Fibroblast of lung (primary cell): ENCODE measurements at places on chromosomes 2 and 18. TPM values are rescaled to one million over a fixed set of nuclear protein-coding genes. Genes with fewer than 3 reads are reported as not detected.

GRCh38 chr2:179857236-179857635 lies 4.2 kb downstream of the ZNF385B start:
- no peaks in the 10 kb centered on the region for H3K36me3 ChIP-seq
- H3K4me3 ChIP-seq: no peak overlapping the region
- H3K27ac ChIP-seq: no peak overlapping the region
- DNase-seq: no peak
- H3K27me3 ChIP-seq: peaks cover 14% of the 10 kb centered on the region
- no peaks in the 10 kb centered on the region for H3K4me1 ChIP-seq

- no peak overlapping the region for H3K27ac ChIP-seq
- H3K4me3 ChIP-seq: no peak overlapping the region
- no peak for DNase-seq
- no peaks in the 10 kb centered on the region for H3K27me3 ChIP-seq
These were observed 54.8 kb downstream of the AP1S3 start for GRCh38 chr2:223782629-223783028.

Gene NRP2
- total RNA-seq: 22.9 and 28.7 TPM in 2 replicates

Gene NEU2
- not detected in 2 replicates for total RNA-seq

Gene CCDC121
- total RNA-seq: 1.8 and 2.0 TPM in 2 replicates

GRCh38 chr2:21175895-21176646 lies 52.3 kb downstream of the TDRD15 start:
- no peaks in the 10 kb centered on the region for H3K27me3 ChIP-seq
- H3K27ac ChIP-seq: no peak overlapping the region
- H3K4me3 ChIP-seq: no peak overlapping the region
- no peaks in the 10 kb centered on the region for H3K4me1 ChIP-seq
- DNase-seq: no peak
- H3K36me3 ChIP-seq: no peaks in the 10 kb centered on the region
